HFFc6 (cell line): ENCODE measurements at places on chromosomes 16 and 17.

DNA sequence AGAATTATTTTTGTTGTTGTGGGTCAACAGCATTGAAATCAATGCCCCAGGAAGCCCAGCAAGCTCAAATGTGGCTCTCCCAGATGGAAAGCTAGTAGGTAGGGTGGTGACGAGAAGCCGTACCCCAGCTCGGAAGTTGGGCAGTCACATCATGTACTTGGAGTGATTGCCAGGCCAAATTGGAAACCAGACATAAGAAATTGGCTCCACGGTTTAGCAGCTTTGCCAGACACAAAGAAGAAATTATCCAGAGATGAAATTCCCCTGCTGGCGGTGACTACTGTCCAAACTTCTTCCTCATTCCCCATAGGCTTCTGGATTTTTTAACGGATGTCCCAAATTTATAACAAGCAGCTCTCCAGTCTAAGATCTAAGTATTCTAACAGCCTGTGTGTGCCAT lies 95.9 kb downstream of the OR1D5 start:
- no peak for DNase-seq

- no peak for DNase-seq
Observed at GRCh38 chr16:11049396-11050059, 105.2 kb downstream of the CLEC16A start.

DNA sequence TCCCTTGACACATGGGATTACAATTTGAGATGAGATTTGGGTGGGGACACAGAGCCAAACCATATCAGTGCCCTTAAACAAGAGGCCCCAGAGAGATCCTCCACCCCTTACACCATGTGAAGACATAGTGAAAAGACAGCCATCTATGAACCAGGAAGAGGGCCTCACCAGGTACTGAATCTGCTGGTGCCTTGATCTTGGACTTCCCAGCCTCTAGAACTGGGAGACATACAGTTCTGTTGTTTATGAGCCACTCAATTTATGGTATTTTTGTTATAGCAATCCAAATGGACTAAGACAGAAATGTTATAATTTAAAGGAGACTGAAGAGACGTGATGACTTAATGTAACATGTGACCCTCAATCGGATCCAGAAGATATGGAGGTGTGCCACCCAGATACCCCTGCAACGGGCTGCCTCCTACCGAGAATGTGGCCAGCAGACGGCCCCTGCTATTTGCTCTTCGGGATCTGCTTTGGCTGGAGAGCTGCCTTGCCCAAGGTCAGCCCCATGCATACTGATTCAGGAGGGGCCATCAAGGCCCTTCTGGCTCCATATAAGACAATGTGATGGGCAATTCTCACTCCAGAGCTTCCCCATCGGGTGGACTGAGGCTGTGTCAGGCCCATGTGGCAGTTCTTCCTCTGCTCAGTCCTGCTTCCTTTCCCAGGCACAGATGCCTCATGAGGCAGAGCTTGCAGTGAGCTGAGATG lies 80.6 kb downstream of the NETO2 start:
- no peak for DNase-seq

GRCh38 chr16:89517128-89517527 lies 8.9 kb downstream of the SPG7 start:
- no peak for DNase-seq

DNA sequence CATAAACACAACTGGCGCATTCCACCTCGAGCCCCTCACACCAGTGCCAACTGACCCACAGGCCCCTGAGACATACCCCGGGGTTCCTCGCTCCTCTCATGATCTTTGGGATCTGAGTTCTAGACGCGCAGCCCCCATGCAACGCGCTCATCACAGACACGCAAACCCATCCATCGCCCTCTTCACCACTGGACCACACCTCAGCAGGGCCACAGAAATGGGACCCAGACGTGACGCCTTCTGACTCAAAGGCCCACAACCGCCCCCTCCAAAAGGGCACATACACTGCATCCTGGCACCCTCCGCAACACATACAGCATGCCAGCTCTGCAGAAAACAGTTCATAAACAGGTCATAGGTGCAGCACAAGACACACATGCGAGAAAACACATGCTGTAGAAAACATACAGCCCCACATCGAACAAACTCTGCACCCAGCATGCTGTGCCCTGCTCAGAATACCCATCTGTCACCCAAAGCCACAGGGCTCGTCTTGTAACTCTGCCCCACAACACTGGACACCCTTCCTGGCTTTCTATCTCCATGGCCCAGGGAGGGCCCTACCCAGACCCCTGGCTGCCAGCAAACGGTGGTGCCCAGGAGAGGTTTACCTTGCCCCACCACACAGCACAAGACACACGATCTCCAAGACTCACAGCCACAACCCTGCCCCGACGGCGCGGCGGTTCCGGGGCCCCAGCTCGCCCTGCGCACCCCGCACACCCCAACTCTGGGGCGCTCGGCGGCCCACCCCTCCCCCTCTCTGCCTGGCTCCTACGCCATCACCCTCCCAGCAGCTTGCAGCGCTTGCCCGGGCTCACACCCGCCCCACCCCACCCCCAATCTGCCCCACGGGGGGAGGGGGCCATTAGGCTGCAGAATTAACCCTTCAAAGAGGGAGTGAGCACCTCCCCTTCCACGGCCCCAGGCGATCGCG lies 887 bp downstream of the ZBTB4 start:
- DNase-seq: peak; percentile 10

DNA sequence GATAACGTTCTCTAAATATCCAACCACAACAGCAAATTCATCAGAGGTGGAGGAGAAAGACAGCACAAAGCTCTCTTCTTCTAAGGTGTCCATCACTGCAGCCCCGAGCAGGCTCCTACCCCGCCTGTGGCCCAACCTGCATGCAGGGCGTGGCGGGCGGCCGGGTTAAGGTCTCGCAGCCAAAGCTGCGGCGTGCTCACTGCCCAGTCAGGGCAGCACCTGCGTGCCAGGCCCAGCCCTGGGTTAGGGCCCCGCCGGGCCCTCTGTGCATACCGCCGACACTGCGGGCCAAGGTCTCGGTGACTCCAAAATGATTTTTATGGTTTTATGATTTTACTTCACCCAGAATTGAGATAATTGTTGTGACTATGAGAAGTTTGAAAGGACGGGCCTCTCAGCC lies 57.8 kb downstream of the FOXK2 start:
- no peak for DNase-seq

DNA sequence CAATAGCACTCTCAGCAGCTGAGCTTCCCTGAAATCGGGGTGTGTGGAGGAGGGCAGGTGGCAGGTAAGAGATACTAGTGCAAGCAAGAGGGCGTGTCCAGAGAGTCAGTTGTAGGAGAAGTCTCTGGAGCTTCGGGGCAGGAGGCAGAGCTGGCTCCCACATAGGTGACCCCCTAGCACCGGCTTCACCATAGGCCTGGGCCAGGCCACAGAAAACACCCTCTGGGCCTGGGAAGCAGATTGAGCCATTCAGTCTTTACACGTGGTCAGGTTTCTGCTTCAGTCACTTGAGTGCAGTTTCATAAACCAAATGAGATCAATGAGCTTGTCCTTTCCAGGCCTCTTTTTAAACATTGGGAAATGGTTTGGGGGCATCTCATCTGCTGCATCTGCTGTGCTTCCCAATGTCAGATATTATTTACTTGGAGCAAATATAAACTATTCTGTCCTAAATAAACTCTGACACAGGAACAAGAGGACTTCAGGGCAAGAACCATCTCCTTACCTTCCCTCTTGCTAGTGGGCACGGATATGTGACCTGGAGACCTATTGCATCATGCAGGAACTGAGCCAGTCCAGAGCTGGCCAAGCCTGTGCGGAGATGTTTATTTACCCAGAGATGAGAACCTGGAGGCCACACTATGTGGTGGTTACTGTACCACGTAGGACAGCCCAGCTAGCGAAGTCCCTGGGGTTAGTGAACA lies 16.1 kb downstream of the CCR7 start:
- DNase-seq: peak; percentile 81

DNA sequence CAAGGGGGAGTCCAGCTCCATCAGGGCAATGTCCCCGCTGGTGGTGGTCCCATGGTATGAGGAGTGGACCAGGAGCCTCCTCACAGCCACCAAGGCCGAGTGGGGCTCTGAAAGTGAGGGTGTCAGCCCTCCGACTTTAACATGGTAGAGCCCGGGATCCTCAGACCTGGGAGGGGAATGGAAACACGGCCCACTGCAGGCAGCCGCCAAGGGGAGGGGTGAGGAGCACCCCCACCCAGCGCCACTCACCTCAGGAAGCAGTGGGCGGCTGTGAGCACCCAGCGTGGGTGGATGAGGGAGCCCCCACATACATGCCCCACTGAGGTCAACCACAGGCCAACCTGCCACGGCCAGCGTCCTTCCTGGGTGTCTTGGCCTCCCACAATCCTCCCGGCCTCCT lies 10.8 kb downstream of the ZG16B start:
- no peak for DNase-seq

- DNase-seq: peak; percentile 4
Observed at GRCh38 chr17:55398689-55399088, 22.9 kb downstream of the MMD start.

GRCh38 chr16:58114827-58115825 lies 14.1 kb downstream of the CFAP20 start:
- no peak for DNase-seq

GRCh38 chr17:15998031-15998562 lies 1.4 kb downstream of the ZSWIM7 start:
- DNase-seq: no peak

DNA sequence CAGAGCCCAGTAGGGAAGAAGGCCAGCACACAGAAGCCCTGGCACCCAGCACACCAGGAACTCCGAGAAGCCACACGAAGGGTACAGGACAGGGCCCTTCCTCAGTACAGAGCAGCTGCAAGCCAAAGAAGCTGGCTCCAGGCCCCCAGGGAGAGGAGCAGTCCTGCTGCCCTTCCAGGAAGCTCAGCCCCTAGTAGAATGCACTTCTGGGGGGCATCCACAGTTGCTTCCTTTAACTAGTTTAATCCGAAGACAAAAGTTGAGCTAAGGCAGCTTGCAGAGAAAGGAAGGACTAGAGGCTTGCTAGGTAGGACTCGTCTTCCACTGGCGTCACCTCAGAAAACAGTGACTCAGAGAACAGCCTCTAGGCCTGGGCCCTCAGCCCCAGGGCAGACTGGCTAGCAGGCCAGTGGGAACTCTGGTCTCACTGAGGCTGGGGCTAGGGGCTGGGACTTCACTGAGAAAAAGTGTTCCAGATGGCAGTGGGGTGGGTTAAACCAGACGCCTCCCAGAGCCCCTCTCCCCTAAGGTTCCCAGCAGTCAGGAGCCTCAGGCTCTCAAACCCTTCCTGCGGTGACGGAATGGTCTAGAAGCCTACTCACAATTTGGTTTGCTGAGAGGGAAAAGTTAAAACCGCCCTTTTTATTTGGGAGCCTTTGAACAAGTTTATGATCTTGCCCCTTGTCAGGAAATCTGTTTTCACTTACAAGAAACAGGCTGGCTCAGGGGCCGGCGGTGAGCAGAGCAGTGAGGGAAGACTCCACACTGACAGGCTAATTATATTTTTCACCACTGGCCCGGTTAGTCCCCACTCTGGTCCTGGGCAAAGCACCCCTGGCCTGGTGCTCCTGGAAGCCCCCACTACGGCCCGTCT lies 41.4 kb downstream of the ACTG1 start:
- peak; percentile 32 for DNase-seq

DNA sequence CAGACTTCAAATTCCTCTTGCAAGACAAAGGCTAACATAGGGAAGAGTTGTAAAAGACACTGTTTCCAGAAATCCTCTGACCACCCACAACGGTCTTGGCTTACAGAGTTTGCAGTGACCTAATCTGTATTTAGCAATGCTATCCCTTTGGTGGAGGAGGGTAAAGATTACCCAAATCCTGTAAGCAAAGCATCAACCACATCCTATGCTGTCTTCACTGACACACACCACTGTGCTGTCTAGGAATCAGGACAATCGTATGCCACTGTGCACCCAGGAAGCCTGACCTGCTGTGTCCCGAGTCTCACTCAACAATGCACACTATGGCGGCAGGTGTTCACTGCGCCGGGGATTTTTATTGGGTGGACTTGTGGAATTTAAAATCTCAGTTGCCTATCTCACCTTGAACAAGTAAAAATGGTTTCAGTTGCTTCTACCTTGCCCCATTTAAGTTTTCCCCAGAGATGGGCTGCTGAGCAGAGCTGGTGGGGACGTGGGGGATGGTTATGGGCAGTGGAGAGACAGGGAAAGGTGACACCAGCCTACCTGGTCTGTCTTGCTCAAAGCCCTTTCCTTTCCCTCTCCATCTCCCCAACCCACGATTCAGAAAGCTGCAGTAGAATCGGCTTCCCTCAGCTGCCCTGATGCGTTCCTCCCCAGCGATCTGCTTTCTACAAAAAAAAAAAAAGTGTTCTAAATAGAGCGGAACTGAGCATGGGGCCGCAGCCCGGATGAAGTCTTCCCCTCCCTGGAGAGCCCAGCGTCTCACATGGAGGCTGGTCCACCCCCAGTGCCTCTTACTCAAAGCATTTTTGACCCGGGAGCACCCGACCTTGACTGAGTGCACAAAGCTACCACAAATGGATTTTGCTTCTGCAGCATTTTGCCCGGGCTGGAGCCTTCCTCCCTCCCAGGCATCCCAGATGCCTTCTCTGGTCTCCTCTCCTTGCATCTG lies 271.5 kb downstream of the SOX9 start:
- DNase-seq: peak; percentile 78

GRCh38 chr17:82645516-82645915 lies 2.7 kb downstream of the WDR45B start:
- no peak for DNase-seq

GRCh38 chr17:78125138-78125913 lies 3.2 kb downstream of the TMC6 start:
- DNase-seq: no peak

- no peak for DNase-seq
Observed at GRCh38 chr17:74244548-74244947, 29.5 kb upstream of the DNAI2 start.

DNA sequence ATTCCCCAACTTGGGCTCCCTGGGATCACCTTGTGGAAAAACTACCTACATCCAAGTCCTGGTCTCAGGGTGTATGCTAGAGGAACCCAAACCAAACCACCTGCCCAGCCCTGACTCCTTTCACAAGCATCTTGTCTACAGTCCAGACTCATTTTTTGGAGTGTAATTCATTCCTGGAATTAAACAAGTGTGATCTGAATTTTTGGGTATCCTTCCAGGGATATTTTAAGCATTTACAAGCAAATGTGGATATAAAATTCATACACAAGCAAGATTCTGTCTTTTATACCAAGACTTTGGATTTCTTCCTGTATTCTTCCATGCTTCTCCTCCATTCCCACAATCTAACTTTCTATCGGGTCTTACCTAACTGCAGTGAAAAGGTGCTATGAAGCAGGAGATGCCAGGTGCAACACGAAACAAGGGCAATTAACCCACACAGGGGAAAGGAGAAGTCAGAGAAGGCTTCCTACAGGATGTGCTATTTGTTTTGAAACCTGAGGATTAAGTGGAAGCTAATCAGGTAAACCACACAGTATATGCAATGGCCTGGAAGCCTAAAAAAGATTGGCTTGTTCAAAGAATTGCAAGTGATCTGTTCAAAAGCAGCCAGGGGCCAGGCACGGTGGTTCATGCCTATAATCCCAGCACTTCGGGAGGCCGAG lies 417.2 kb upstream of the C16orf82 start:
- DNase-seq: no peak

- no peak for DNase-seq
Observed at GRCh38 chr16:66115373-66115772, 251.1 kb upstream of the CDH5 start.

- DNase-seq: peak; percentile 15
Observed at GRCh38 chr16:85086347-85087291, 25.7 kb downstream of the CIBAR2 start.

- no peak for DNase-seq
Observed at GRCh38 chr16:75293772-75294171, 42.3 kb upstream of the BCAR1 start.
